Esophagus mucosa (tissue), 1 donor: ENCODE measurements at places on chromosomes 12 and 14. TPM values are rescaled to one million over a fixed set of nuclear protein-coding genes. Genes with fewer than 3 reads are reported as not detected.

Gene ASB2
- 1.00 TPM for total RNA-seq

- ATAC-seq, result no peak
Measured at GRCh38 chr12:15171012-15171655, 50.1 kb downstream of the RERG start.

DNA sequence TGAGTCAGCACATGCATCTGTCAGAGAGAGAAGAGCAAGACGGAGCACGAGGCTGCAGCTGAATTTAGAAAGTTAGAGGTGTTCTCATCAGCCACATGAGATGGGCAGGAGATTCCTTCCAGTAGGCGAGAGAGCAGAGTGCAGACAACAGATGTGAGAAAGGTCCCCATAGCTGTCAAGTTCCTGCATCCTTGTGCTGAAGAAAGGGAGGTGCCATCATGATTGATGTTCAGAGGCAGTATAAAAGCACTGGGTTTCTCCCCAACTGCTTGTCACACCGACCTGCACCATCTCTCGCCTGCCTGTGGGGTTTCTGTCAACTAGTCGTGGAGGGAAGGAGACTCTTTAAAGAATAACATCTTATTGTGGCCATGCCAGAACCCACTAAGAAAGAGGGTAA is at the start of gene MYBPC1:
MYBPC1 (plus strand) TSS at position 272 of the 400 bp plus-strand sequence; CDS start at position 372, 100 bp downstream.
- ATAC-seq, result no peak

DNA sequence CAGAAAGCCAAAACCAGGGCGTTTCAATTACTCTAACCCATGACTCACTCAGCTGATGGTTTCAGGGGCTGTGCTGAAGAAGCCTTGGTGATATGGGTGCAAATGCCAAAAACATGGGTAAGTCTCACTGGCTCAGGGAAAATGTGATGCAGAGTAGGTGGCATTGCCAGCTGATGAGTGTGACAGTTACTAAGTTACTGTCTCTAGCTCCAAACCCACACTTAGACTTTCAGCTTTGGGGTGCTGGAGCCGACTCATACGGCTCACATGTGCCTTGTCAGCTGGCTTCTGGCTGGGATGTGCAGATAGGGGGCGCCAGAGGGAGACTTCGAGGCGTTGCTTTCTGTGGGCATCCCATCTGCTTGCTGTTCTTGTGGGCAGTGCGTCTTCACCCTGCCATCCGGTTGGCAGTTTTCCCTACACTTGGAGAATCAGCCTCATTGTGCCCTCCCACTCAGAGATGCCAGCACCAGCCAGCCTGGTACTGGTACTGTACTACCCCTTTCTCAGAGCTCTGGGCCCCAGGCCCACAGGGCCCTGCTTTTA is 11.1 kb upstream of the KRT7 start:
- ATAC-seq, result peak; percentile 72

DNA sequence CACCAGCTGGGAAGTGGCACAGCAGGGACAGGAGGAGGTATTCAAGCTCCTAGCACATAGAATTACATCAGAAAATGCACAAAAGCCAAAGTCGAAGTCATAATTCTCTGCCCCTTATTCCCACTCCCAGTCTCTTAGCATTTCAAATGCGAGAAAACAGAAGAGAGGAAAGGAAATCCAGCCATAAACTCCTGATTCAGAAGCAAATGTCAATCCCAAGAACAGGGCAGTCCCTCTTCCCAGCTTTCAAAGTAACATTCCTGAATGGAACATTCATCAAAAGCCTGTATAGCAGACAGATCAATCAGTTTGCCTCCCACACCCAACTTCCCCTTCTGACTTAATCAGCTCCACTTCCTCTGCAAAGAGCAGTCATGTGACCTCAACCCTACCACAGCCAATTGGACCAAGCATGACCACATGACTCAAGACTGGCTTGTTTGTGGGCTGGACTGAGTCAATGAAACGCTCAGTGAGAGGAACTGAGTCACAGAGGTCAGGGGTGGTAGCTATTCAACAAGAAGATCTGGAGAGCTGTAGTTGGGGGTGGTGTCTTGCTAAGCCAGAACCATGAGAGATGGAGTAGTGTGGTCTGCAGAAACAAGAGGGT is 41.4 kb upstream of the TUNAR start:
- ATAC-seq, result no peak

GRCh38 chr12:109988903-109989302 is 7.3 kb downstream of the GIT2 start:
- ATAC-seq, result no peak

DNA sequence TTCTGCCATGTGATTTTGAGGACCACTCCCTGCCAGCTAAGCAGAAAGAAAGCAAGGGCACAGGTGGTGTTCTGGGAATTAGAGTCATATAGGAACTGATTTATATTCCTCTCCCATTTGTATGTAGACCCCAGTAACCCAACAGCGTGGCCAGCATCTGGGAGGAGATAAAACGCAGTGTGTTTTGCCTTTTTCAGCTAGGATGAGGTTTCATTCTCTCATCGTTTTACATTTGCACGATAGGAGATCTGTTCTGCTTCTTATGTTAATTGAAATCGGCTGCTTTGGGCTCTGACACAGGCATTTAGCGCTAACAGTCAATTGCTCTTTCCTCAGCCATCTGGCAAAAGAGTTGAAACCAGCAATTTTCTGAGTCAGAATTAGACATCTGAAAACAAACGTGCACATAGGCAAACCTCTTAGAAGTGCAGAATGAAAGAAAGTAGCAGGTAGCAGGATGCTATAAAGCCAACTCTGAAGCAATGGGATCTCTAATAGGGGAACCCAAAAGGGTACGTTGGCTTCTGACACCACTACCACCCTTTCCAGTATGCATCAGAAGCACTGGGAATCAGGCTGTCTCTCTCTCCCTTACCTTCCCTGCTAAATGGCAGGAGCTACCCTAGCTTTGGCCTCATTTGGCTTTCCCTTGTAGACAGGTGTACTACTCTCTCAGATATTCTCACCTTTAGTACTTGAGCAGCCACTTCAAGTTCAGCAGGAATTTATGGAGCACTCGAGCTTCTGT is 219.1 kb downstream of the PHLDA1 start:
- no peak for ATAC-seq

DNA sequence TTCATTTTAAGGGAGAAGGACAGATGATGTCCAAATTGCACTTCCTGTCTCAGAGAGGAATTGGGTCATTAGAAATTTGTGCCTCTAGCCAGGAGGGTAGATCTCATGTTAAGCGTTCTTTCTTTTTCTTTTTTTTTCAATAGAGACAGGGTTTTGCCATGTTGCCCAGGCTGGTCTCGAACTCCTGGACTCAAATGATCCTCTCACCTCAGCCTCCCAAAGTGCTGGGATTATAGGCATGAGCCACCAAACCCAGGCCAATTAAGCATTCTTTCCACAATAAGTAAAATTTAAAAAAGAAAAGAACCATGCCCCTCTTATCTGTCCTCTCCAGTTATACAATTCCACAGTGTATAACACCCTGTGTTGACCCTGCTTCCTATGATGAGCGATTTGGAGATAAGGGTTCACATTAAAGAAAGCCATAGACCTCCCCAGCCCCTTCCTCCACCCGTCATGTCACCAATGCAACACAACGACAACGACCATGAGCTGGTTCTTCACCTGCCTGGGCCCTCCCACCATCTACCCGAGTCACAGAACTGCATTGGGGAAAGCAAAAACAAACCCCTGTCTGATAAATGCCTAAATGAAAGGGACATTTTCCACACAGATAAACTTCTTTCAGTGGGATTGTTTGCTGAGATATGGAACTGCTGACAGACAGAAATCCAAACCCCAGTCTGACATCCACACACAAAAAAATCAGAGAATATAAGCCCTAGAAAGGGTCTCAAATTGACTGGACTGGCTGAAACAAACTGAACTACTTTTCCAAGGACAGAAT is 37.3 kb downstream of the SSH1 start:
- no peak for ATAC-seq

- ATAC-seq, result no peak
Measured at GRCh38 chr12:132389026-132389425, 59.6 kb upstream of the GALNT9 start.

DNA sequence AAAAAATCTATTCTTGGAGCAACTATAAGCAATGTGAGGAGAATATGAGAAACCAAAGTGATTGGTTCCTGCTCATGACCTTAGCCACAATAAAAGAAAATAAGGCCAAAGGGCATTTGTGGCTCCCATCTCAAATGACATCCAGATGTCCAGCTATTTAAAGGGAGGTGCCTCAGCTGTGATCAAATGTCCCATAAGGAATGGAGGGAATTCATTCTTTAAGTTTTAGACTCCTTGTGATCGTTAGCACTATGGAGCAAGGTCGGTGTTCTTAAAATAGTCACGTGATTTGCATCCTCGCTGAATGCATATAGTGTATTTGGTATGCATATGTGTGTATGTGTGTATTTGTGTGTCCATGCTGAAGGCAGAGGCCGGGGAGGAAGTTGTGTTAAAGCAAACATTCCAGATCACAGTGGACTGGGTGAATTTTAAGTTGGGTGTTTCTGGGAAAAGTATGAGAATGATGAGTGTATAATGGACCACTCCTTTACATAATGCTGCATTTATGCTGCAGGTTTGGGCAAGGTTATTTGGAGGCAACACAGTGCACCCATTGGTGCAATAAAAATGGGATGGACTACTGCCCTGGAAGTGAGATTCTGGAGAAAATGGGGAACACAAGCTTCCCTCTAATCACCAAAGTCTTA is 5.6 kb upstream of the E2F7 start:
- no peak for ATAC-seq

- peak; percentile 3 for ATAC-seq
Measured at GRCh38 chr14:105093038-105093430, 27.8 kb upstream of the GPR132 start.

Gene NACA
- total RNA-seq, result 786 TPM

- peak; percentile 35 for ATAC-seq
Measured at GRCh38 chr14:101716077-101716950, 45.2 kb upstream of the PPP2R5C start.

Gene PSMB5
- 105 TPM for total RNA-seq

Gene DENR
- total RNA-seq, result 39.0 TPM

Gene EGLN3
- 33.8 TPM for total RNA-seq

Gene MSRB3
- 3.6 TPM for total RNA-seq

DNA sequence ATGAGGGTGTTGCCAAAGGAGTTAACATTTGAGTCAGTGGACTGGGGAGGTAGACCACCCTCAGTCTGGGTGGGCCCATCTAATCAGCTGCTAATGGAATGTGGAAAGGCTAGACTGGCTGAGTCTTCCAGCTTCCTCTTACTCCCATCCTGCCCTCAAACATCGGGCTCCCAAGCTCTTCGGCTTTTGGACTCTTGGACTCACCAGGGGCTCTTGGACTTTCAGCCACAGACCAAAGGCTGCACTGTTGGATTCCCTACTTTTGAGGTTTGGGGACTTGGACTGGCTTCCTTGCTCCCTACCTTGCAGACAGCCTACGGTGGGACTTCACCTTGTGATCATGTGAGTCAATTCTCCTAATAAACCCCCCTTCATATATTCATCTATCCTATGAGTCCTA is 276.6 kb upstream of the DIO3 start:
- ATAC-seq, result no peak

Gene BHLHE41
- 5.8 TPM for total RNA-seq

Gene FOXN4
- not detected for total RNA-seq

Gene FAM90A1
- 0.16 TPM for total RNA-seq

Gene LRP10
- total RNA-seq, result 173 TPM

Gene AICDA
- not detected for total RNA-seq

Gene ADAMTS20
- total RNA-seq, result not detected

DNA sequence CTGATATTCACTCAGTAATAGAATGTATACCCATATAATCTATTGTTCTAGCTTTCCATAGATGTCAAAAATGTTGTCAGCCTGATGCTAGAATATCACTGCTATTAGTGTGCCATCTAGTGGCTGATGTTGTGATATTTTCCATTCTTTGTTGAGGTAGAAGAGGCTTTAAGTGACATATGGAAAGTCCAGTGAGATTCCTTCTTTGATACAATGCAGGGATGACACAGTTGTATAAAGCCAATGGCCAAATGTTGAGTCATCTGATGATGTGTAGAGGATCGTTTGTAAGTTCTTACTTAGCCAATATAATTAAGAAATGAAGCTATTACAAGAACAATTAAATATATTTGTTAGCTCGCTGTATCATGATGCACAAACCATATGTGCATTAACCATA is 58.1 kb upstream of the PCED1B start:
- peak; percentile 69 for ATAC-seq

GRCh38 chr12:53750812-53751335 is 905 bp downstream of the CISTR start:
- ATAC-seq, result peak; percentile 32

DNA sequence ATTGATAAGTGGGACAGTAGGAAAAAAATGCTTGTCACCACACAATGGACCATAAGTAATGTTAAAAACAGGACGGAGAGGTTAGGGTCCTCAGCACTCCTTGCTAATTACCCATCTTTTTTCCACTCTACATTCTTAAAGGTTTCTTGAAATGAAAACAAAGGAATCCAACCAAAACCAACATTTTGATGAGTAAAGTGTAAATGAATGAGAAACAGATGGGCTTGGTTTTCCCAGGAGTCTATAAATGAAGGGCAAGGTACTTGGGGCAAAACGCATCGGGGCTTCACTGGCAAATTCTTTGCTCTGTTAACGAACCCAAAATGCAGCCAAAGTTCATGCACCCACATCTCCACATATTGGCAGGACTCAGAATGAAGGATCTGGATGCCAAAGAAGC is 129.2 kb upstream of the BMP4 start:
- ATAC-seq, result no peak

DNA sequence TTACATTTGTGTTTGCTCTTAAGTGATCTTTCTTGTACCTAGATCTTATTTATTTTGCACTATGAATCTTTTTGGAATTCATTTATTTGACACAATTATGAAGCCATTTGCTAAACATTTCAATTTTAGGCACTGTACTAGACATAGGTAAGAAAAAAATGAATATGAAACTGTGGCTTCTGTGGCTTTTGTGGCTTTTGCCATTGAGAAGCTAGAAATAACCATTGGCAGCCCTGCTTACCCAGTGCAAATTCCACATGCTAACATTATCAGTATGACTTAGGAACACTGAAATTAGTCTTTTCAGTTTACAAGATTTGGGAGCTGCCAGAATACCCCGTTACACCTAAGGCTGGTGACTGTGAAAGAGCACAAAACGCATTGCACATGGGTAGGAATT is 60.1 kb downstream of the FSCB start:
- no peak for ATAC-seq

Gene GLI1
- total RNA-seq, result 0.72 TPM

Gene NDRG2
- 54.7 TPM for total RNA-seq

Gene RGS6
- 0.52 TPM for total RNA-seq

Gene SYT1
- total RNA-seq, result 0.36 TPM

- no peak for ATAC-seq
Measured at GRCh38 chr14:105880616-105881015, 354.2 kb downstream of the TMEM121 start.

Gene FGF6
- not detected for total RNA-seq

DNA sequence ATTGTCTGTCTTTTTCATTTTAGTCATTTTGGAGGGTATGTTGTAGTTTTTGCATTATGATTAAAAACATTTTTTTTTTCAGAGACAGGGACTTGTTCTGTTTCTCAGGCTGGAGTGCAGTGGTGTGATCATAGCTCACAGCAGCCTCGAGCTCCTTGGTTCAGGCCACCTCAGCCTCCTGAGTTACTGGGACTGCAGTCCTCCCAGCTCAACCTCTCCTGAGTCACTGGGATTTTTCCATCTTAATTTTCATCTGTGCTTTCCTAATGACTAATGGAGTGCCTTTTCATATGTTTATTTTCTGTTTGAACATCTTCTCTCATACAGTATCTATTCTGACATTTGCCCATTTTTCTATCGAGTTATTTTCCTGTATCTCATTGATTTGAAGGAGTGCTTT is 52.6 kb downstream of the DYRK2 start:
- no peak for ATAC-seq

GRCh38 chr12:67026487-67027246 is 242.5 kb upstream of the CAND1 start:
- ATAC-seq, result no peak
